Midbrain (tissue), 1 donor: ENCODE measurements at places on chromosomes 1 and 21.

GRCh38 chr1:158329733-158330132, 1.6 kb downstream of the CD1B start:
- no peak for DNase-seq

DNA sequence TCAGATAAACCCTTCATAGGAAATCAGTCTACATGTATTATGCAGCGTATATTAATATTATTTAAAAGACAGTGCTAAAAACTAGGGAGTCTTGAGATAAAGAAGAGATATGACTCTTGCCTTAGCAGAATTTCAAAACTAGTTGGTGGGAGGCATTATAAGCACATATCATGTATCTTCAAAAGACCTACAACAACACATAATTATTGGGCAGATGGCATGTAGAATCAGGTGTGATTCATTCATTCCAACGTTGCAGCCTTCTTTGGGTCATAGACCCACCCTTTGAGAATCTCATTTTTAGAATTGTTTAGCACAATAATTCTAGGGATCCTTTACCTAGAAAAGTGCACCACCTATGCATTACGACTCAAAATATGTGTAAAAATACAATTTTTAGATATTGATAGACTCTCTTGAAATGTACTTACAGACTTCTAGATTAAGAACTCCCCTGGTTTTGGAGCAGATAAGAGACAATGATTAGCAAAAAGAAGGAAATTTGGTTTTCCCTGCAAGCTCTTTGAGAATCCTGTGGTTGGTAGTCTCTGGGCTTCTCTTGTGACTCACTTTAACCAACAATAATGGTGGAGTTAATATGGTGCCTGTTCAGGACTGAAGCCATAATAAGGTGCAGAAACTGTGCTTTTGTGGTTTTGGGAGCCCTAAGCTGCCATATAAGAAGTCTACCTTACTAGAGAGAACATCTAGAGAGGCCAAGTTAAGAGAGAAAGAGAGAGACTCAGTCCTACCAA, 85.3 kb upstream of the RGS4 start:
- no peak for DNase-seq

GRCh38 chr1:102097451-102097850, 100.7 kb upstream of the OLFM3 start:
- no peak for DNase-seq

DNA sequence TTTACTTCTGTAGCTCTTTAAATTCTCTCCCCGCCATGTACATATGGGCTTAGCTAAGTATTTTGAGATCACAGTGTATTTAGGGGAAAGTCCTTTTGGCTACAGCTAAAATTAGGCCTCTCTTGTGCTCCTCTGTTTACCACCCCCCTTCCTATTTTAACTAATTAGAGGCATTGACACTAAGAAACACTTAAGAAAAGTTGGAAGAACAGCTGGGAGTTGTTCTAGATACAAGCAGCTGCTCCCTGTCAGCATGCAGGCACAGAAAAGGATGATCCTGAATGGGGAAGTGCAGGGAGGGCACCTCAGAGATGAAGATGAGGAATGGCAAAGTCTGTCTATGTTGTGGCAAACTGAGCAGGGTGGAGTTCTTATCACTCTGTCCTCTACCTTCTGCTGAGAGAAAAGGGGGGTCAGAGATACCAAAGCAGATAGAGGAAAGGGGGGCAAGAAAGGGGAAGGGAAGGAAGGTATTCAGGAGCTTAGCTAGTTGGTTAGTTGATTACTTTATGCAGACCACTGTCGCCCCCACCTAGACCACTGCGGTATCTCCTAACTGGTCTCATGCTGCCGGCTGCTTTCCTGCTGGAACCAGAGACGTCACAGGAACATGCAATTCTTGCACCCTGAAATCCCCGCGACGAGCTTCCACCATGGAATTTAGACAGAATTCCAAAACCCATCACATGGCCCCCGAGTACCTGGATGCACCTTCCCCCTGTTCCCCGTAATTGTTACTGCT, 82.4 kb upstream of the HOOK1 start:
- DNase-seq = no peak

DNA sequence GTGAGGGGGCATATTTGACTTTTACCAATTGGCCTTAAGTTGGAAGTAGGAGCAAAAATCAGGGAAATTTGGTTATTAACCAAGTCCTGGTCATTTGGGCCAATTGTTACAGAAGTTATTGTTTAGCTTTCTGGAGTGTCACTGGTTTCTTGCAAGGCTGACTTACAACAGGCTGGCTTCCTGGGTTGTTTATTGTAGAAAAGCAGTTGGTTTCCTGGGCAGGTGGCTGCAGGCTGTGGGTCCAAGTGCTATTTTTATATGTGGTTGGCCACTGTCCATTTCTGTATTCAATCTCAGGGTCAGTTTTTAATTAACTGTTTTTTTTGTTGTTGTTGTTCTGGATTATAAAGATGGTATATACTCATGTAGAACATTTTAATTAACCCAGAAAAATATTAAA, 174.1 kb downstream of the KCNJ6 start:
- no peak for DNase-seq

- DNase-seq = no peak
Observed at GRCh38 chr1:68255301-68255700, 23.0 kb upstream of the WLS start.

- DNase-seq = no peak
Observed at GRCh38 chr1:151370211-151370911, 2.1 kb downstream of the SELENBP1 start.

DNA sequence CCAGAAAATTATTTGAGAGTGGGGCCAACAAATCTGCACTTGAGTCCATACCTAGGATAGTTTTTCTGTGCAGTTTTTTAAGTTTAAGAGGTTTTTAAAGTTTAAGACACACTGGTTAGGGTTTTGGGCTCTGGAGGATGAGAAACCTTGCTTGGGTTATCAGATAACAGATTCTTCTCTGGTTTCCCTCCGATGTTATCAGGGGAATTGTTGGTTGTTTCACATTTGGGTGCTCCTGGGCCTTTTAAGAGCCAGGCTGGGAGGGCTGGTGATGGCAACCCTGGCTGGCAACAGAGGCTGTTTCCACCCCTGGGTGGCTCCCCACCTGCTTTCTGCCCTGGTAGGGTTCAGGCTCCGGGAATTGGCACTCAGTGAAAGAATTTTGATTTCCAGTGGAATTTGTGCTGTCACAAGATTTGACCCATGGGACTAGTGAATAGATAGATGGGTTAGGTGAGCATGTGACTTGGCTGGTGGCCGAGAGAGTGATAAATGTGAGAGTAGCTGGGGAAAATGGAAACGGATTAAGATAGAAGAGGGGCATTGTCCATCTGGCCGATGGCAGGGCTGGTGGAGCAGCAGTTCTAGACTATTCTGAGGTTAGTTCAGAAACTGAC, 14.8 kb downstream of the VANGL1 start:
- no peak for DNase-seq

DNA sequence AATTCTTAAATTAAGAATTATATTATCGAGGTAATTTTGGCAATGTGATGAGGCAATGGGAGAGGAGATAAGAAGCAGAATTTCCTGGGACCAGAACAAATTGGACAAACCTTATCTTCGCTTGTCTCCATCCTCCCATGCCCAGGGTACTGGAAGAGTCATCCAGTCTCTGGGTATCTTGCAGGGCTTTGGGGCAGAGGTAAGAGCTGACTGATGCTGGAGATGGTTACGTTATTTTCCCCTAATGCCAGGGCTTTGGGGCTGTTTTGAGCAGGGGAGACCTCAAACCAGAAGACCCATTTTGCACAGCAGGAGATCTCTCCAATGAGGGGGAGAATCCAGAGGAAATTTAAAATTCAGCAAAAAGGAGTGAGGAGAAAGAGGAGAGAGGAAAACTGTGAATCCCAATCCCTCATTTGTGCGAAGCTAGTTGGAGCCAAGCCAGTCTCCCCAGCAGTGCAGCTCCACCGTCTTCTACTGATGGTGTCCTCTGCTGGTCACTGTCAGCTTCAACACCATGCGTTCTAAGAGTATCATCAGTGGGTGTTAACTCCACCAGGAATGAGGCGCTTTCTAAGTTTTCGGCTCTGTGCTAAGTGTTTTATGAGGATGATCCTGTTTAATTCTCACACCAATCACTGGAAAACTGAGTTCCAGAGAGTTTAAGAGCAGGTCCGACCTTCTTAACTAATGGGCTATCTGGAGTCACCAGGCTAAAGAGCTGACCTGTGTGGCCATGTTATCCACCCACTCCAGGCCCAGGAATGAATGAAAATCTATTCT, 86.8 kb upstream of the CD34 start:
- peak; percentile 59 for DNase-seq

DNA sequence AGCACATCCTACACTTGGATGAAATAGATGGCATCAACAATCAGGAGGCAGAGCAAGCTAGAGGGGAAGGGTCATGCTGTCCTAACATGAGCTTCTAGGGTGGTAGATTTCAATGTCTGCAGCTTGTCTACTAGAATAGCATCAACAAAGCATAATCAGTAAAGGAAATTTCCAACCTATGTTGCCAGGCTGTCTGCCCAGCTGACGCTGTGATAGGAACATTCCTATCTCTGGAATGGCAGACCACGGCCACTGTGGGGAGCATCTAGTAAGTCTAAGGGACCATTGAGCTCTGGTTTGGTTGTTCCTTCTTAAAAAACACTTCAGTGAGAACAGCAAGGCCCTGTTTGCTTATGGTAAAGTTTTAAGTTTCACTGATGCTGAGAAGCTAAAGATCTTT, 206.8 kb downstream of the PAPPA2 start:
- no peak for DNase-seq

- DNase-seq = no peak
Observed at GRCh38 chr21:14878971-14879370, 185.8 kb downstream of the NRIP1 start.

DNA sequence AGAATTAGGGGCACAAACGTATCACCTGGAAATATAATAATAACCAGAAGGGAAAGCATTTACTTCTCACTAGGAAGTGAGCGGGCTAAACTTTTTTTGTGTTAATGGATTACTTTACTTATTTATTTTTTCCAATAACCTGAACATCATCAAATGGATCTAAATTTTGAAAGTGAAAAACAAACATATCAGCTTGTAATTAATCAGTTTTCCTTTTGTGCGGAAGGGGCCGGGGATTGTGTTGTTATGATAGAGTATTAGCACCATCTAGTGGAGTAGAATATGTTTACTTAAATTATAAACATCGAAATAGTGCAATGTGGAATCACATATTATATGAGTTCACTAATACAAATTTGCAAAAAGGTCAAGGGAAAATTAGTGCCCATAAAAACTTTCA, 9.0 kb downstream of the CFH start:
- peak; percentile 40 for DNase-seq

- no peak for DNase-seq
Observed at GRCh38 chr1:66337249-66337648, 196.7 kb upstream of the SGIP1 start.

GRCh38 chr21:45651921-45652320, 8.4 kb downstream of the PCBP3 start:
- peak; percentile 20 for DNase-seq

- no peak for DNase-seq
Observed at GRCh38 chr1:84379138-84379916, 19.0 kb upstream of the DNASE2B start.

GRCh38 chr21:27422435-27422834, 455.5 kb upstream of the ADAMTS5 start:
- no peak for DNase-seq

DNA sequence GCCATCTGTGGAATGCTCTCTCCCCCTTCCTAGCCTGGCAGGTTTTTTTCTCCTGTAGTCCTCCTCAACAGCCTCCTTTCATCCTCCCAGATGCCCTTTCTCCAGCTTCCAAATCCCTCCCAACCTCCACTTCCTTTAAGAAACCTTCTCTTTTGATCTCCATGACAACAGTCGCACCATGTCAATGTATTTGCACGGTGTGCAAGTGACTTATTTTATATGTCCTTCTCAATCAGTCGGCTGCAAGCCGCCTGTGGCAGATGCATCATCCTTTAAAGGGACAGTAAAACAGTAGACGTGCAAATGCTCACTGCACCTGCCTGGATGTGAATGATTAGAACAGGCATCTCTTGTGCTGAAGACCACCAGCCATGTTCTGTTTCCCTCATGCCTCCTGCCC, 285.2 kb downstream of the PCP4 start:
- DNase-seq = no peak

GRCh38 chr1:153608089-153608682, 4.8 kb downstream of the S100A16 start:
- DNase-seq = no peak

DNA sequence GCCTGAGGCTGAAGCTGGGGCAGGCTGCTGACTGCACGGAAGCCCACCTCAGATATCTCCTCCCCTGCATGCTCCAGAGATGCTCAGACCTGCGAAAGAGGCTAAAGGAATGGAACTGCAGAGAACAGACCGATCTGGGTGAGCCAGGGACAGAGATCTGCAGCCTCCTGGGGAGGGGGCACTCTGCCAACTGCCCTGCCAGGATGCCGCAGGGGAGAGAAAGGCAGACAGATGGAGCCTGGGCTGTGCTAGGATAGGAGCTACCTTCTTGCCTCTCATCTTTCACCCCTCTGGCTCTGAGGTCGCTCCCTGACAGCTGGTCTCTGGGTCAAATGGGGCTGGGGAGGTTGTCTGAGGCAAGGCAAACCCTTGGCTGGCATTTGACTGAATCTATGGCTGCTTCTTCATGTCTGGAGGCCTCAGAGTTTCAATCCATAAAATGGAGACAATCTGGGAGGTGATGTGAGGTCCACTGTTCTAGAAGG, 238.2 kb downstream of the GRIK3 start:
- no peak for DNase-seq

GRCh38 chr21:42782723-42783242, 96.6 kb downstream of the WDR4 start:
- DNase-seq = no peak

DNA sequence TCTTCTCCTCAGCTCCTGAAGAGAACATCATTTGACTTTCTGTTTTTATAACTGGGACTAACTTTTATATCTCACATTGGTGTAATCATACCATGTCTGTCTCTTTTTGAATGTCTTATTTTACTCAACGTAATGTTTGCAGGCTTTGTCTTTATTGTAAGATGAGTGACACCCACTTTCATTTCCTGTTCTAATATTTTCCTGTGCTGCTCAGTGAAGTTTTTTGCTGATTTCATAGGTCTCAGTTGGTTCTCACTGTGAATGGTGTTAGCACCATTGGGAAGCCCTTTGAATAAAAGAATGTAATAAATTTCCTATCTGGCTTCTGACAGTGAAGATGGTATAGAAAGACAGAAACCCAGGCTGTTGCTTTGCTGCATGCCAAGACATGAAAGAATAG, 84.0 kb downstream of the RAVER2 start:
- no peak for DNase-seq

DNA sequence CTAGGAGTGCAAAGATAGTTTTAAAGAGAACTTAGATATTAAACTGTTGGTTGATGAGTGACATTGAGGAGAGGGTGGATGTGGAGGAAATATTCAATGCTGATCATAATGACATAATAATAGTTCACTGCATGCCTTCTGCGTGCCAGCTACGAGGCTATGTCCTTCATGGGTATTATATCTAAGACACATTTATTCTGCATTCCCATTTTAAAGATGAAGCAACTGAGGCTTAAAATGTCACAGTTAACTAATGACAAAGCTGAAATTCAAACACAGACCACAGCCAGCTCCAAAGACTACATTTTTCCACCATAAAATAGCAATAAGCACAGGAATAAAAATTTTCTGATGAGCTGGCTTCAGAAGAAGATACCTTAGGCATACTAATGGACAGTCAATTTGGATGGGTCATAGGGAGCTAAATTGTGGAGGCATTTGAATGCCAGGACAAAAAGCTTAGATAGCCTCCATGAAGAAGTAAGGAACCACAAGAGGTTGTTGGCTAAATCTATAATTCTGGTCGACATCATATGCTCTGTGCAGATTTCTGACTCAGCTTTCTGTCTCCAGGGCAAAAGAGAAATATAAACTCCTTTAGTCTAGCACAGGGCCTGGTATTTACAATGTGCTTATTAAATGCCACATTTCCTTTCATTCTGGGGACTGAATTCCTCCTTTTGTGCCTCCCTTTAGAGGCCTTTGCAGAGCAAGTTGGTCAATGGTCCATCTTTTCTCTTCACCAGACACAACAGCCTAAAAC, 71.2 kb upstream of the NRIP1 start:
- DNase-seq = no peak
